AG08395 (cell line): ENCODE measurements at places on chromosomes 3 and 15.

- no peak for DNase-seq
Observed at GRCh38 chr3:107128946-107129345, 248.3 kb upstream of the CCDC54 start.

- DNase-seq = no peak
Observed at GRCh38 chr15:55194256-55194655, 2.5 kb downstream of the RSL24D1 start.

GRCh38 chr15:49075881-49076280 is 29.6 kb upstream of the SECISBP2L start:
- no peak for DNase-seq

DNA sequence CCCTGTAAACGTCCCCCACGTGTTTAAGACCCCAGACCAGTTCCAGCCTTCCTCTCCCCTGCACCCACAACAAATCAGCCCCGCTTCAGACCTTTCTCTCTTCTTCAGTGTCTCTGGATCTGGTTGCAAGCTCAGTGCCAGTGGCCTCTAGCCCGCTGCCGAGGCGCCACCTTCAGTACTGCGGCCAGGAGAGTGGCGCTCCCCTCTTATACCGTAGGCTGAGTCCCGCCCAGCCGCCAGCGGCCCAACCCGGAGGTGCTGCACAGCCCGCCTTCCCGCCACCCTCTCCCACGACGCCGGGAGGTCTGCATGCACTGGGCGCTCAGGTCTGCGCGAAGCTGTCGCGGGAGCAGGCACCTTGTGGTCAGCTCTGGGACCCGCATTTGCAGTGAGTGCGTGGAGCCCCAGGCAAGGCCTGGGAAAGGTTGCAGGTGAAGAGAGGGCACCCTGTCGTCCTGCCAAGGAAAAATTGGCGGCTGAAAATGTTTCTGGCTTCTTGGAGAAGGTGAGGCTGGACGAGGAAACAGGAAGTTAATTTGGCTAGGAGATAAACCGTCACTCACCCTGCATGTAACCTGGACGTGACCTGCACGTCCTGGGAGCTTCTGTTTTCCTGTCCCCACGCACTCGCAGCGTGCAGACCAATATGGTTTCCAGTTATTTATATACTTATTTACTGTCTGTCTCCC is at the start of gene C2CD4B:
TSS of gene C2CD4B (minus strand) at position 182 of the 689 bp plus-strand sequence. CDS start 301 bp downstream, outside the sequence.
- no peak for DNase-seq

- peak; percentile 83 for DNase-seq
Observed at GRCh38 chr3:69009559-69010410, 3.7 kb downstream of the EOGT start.

DNA sequence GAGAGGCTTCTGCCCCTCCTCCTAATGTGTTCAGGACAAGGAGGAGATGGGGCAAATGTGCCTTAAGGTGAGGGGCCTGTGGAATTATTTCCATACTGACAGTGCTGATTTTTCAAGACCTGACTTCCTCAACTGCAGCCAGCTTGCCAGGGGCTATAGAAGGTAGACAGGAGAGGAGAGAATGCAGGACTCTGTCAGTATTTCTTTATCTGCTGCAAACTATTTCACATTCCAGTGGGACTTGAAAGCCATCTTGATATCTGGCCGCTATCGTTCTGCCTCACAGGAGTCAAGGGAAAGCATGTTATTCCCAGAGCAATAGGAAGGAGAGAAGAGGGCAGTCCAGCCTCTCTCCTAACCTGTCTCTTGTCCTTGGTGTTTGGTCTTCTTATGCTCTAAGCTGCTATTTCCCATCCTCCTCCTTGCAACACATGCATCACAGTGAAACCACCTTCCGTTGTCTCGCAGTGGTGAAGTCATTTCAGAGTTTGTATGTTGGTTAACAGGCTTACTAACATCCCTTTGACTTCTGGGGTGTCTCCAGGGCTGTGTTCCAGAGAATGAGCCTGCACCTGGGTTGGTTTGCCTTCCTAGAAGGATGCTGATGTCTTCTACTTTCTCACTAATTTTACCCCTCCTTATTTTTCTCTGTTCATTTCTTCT is 95.1 kb upstream of the MRPS22 start:
- DNase-seq = no peak

DNA sequence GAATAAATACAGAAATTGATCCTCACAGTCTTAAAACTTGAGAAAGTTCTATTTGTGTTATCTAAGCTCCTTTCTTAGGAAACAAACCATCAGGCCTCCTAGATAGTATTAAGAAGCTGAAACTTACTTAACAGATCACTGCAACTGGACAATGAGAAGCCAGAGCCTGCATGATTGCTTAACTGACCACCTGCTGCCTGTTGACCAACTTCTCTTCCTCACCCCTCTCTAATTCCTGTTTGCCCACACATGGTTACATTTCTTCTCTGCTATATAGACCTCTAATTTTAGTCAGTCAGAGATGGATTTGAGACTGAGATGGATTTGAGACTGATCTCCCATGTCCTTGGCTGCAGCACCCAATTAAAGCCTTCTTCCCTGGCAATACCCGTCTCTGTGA is 13.5 kb downstream of the CCPG1 start:
- no peak for DNase-seq

DNA sequence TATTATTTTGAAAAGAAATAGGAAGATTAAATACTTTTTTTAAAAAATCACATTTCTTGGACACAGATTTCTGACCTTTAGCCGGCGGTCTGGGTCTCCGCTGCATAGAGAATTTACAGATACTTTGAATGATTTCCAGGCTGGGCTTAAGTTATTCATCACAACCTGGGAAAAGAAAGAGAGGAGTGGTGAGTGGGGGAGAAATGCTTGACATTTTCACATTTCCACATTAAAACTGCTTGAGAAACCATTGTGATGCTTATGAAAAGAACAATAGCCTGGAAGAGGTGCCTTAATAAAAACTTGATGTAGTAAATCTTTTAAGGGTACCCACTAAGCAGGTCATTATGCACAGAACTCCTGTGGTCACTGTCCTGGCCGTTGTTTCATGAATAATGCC is 166.8 kb upstream of the MRPL3 start:
- no peak for DNase-seq

GRCh38 chr3:52477796-52478095 is 17.4 kb upstream of the STAB1 start:
- no peak for DNase-seq

DNA sequence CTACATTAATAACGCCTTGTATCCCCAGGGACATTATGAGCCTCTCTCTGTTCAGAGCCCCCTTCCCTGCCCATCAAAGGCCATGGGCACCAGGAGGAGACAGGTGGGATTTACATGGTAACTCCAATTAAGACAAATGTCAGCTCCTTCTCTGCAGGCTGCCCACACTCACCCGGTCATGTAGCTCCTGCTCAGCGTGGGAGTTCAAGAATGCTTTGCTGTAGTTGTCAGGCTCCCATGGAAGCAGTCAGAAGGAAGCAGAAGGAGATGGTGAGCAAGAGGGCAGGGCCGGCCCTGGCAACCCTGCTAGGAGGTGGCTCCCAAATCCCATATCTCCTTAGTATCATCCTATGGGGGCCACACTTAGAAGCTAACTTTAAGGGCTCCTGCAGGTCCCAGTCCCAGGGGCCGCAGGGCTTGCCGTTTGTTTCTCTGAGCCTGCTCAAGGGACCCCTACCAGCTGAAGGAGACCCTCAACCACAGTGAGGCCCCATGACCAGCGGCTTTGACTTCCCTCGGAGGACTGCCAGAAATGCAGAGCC is 218.4 kb upstream of the TLE3 start:
- no peak for DNase-seq

DNA sequence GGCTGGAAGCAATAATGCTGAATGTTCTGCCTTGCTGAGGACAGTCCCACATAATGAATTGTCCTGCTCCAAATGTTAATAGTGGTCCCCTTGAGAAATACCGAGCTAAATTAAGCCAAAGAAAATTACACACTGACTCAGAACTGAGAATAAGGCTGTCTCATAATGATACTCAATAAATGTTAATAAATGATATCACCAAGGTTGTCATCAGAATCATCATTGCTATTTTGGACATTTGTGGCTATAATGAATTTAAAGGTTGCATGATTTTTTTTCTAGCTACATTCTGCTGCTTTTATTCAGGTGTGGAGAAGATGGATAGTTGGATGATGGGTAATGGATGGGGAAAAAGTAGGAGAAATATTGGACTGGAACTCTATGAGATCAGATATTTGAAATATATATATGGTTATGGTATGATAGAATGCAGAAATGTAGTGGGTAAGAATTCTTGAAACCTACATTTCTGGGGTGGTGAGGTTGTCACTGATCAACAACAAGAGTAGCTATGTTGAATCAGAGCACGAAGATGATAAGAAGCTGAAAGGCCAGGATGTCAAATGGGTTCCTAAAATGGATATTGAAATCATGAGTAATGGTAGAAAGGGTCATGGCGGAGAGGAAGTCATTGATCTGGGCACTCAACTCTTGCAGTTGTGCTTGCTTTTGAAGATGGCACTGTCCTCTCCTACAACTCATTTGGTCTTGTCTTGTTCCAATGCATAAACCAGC is 12.8 kb downstream of the CHST2 start:
- no peak for DNase-seq

GRCh38 chr15:25439369-25439836 is 579 bp upstream of the UBE3A start:
- peak; percentile 2 for DNase-seq

GRCh38 chr3:49019941-49020329 is 1.6 kb upstream of the DALRD3 start:
- DNase-seq = no peak

GRCh38 chr3:49721896-49722781 is 1.6 kb downstream of the GMPPB start:
- DNase-seq = no peak

GRCh38 chr15:62606376-62607113 is 436.0 kb upstream of the TPM1 start:
- peak; percentile 97 for DNase-seq

- no peak for DNase-seq
Observed at GRCh38 chr15:29969562-29970401, 113.0 kb upstream of the GOLGA8J start.

DNA sequence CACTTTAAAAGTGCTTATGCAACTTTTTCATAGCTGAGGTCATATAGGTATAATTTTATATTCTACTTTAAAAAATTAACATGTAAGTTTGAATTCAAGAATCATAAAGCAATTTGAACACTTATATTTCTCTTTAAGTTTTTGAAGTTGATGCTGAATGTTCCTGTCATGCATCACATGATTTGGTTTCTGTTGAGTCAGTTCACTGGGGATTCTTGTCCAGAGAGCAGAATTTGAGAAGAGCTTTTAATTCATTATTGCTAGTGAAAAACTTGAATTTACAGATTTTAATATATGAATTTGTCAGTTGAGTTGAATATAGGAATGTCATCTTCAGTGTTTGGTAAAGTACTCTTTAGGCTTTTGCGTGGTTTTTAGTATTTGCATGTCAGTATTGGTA is 7.9 kb downstream of the SLC25A26 start:
- no peak for DNase-seq

- DNase-seq = no peak
Observed at GRCh38 chr3:59831394-59831793, 781.6 kb upstream of the CFAP20DC start.

DNA sequence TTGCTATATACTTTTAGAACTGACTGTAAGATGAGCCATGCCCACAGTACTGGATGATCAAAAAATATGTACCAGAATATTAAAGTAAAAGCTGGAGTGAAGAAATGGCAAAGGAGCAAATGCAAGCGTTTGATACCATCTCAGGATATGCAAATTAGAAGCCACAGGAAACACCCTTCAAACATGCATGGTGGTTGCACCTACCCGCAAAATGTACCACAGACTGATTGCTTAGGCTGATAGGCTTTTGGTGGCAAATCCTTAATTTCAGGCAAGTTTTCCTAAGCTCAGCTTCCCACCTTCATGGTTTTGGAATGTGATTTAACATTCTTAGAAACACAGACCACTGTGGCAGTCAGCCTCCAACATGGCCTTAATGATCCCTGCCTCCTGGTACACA is 149.0 kb downstream of the PDZRN3 start:
- DNase-seq = no peak

GRCh38 chr3:127349501-127350171 is 61.8 kb upstream of the PRR20G start:
- no peak for DNase-seq

GRCh38 chr15:98954411-98954810 is 53.2 kb downstream of the PGPEP1L start:
- DNase-seq = peak; percentile 91

- peak; percentile 50 for DNase-seq
Observed at GRCh38 chr3:65006300-65006739, 318.5 kb upstream of the ADAMTS9 start.

DNA sequence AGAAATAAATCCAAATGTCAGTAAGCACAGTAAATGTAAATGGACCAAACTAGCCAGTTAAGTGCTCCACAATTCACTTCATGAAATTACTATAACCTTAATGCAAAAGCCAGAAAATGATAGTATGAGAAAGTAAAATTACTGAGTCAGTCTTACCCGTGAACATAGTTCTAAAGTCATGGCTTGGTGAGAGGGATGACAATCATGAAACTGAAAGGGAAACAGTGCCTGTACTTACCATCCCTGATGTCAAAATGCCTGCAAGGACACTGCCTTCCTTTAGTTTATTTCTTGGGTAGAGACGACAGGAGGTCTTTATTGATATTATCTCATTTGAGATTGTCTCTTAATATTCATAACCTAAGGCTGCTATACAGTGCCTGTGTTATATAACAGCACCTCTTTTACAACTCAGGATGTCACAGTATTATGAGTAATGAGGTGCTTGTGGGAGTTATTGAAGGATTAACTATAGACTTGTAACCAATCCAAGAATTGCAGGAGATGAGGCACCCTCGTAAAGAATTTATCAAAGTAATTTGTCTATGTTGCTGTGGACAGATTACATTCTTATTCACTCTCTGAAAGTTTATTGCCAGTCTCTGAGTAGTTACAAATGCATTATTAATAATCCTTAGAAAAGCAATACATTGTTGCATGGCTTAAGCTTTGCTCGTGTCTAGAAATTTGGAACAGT is 142.9 kb upstream of the BFSP2 start:
- no peak for DNase-seq

- no peak for DNase-seq
Observed at GRCh38 chr15:62781081-62781497, 261.5 kb upstream of the TPM1 start.

GRCh38 chr3:123394391-123395020 is 54.4 kb downstream of the ADCY5 start:
- no peak for DNase-seq

DNA sequence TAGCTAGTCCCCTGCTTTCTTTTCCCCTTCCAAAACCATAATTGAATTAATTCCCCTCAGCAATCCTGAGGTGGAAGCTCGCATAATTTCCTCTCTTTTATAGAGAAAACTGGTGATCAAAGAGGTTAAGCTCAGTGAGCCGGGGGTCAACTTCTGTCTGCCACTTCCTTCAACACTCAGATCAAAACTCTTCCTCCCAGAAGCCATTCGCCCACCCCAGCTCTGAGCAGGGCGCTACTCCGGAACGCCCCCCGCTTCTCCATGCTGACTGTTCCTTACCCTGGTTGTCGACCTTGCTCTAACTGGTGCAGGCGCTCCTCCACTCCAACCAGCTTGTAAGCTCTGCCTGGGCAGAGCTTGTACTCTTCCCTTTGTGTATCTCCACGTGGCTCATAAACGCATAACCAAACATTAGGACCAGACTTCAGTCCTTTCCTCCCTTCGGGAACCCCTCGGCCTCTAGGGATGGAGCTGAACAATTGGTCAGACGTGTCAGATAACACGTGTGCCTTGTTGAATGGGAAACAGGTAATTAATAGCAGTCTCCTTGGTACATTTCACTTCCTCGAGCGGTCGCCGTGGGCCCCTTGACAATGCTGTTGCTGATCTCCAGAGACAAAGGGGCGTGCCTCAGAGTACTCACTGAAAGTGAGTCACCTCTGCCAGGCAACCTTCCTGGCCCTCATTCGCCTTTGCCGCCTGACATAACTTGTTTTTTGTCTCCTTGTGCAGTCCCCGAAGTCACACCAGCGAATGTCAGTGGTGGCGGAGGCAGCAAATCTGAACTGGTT is 71.8 kb downstream of the IL5RA start:
- DNase-seq = no peak
